Left hindlimb (tissue), 1 donor: ENCODE measurements at places on chromosomes 1 and 21.

- DNase-seq, result no peak
Measured at GRCh38 chr1:212628046-212628445, 19.5 kb downstream of the ATF3 start.

DNA sequence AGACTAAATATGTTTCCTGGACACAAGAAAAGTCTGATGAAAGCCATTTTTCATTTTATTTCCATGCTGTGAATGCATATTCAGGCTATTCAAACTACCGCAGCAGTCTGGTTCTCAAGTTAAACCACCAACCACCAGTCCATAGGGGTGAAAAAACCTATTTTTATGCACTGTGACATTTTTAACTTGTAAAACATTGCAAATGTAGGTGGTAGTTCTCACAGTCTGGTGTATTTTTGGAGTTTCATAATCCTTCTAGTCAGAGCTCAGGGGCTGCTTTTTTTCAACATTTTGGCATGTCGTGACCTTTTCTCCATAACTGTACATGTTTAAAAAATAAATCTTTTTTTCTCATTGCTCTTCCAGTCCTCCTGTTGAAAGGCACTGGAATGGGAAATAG lies 907.6 kb upstream of the ADGRL2 start:
- DNase-seq, result no peak

DNA sequence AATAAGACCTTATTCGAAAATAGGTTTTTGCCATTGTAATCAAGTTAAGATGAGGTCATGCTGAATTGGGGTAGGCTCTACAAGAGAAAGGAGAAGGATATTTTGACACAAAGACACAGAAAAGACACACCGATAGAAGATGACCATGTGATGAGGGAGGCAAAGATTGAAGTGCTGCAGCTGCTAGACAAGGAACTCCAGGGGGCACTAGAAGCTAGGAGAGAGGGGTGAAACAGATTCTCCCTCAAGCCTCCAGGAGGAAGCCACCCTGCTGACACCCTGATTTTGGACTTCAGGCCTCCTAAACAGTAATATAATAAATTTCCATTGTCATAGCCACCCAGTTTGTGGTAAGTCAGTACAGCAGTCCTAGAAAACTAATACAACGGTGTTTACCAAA lies 506.8 kb upstream of the CAMK1G start:
- no peak for DNase-seq

DNA sequence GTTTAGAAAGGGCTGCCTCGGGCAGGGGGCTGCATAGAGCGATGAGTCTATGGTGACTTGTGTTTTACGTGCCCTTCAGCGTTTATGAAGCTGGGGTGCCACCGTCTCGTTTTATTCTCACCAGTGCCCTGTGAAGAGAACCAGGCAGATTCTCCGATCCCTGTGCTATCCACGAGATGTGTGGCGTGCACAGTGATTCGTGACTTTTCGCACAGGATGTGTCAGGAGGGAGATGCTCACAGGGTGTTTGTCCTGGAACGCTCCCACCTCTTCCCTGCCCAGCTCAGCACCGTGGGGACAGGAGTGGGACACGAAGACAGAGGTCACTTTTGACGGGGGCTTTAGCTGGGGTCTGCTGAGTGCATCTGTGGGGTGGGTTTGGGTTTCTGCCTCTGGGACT lies 54.9 kb upstream of the AJAP1 start:
- no peak for DNase-seq

- DNase-seq, result no peak
Measured at GRCh38 chr1:188958461-188959115, 1519.1 kb downstream of the BRINP3 start.

DNA sequence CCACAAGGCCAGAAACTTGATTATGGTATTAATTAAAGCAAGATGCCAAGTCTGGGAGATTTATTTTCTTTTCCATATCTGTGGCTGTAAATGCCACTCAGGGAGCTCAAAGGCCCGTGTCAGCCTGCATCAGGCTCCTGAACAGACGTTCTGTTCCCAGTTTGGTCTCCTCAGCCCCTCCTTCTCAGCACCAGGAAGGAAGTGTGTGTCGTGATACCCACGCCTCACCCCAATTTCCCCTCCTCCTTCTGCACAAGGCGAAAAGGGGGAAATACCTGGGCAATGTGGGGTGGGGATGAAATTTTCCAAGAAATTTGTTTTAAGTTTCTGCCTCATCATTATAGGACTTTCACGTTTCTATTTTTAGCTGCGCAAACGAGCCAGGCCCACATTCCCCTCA lies 112.0 kb downstream of the SYF2 start:
- DNase-seq, result no peak

- no peak for DNase-seq
Measured at GRCh38 chr21:41052820-41053555, 115.0 kb upstream of the BACE2 start.

DNA sequence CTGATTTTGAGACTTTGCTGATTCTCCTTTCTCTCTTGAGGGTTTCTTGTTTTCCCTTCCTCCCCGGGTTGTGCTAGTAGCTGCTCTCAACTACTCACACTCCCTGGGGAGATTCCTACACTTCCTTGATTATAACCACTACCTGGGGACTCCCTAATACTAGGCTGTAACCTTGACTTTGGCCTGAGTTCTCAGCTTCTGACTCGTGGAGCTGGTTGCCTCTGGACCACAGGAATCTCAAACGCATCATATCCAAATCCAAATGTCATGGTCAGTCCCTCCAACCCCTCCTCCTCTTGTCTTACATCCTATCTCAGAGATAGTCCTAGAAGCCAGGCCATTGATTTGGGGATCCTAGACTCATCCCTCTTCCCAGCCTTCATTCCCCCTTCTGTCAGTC lies 12.0 kb downstream of the MOV10 start:
- DNase-seq, result no peak

DNA sequence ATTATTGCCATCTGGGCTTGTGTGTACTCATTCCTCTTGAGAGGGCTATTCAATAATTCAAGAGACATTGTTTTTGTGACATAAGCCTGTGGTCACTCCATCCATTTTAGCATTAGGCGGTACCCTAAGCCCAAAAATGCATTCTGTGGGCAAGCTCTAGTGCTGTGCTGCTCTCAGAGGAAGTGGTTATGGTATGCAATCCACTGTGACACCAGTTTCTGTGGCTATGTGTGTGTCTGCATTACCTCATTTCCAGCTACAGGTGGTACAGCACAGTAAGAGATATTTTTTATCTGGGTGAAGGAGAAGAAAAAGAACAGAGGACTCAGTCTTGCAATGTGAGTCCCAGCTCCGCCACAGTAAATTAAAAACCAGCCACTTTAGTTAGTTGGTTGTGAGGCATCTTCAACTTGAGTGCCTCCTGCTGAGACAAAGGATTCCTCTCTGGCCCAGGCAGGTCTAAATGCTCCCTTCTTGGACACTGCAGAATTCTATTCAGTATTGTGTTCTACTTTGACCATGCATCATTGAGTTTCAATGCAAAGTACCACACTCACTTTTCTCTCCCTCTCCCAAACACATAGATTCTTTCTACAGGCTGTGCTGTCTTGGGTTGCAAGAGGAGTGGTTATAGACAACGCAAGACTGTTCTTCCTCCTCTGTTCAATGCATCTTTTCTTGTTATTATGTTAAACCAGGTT lies 777.8 kb upstream of the BRINP3 start:
- DNase-seq, result no peak

GRCh38 chr1:45545553-45546310 lies 4.9 kb upstream of the AKR1A1 start:
- DNase-seq, result no peak

GRCh38 chr1:91883470-91883869 lies 2.5 kb downstream of the TGFBR3 start:
- no peak for DNase-seq

DNA sequence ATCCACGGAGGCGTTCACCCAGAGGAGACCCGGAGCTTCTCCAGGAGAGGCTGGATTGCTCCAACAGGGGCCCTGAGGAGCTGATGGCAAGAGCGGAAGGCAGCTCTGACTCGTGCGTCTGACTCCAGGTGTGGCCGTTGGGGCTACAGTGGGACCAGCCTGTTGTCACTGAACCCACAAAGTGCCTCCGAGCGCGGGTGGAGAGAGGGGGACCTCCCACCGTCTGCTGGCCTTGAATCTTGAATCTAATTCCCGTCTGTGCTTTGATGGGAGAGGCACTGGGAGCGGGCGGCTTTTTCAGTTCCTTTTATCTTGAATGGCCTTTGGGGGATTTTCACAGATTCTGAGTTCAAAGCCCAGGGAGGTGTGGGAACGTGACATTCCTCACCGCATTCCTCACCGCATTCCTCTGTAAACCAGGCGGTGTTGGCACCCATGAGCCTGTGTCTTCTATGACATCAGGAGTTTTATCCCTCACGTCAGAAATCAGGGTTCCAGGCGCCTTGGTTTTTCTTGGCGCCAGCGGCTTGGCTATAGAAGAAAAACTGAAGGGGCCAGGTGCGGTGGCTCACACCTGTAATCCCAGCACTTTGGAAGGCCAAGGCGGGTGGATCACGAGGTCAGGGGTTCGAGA lies 39.2 kb upstream of the COL18A1 start:
- no peak for DNase-seq

DNA sequence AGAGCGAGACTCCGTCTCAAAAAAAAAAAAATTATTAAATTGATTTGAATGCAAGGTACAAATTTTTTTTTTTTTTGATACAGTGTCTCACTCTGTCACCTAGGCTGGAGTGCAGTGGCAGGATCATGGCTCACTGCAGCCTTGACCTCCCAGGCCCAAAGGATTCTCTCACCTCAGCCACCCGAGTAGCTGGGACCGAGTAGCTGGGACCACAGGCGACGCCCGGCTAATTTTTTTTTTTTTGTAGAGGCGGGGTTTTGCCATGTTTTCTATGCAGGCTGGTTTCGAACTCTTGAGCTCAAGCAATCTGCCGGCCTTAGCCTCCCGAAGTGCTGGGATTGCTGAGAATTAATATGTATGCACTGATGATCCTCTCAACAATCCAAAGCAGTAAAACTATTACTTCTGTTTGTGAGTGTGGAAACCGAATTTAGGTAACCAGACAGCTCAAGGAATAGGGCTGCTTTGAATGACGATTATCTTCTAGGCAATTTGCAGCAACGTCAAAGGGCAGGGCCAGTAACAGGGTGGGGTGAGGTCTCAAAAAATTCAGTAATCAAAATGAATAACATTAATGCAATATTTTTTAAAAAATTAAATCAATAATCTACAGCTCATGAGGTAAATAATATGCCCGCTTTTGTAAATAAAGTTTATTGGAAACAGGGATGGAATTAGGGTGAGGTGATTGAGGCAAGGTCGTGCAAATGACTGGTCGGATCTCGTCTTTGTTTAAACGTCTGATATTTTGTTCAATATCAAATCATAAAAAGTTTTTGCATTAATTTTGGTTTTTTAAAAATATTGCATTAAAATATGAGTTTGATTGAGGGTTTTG lies 1.2 kb downstream of the CLSPN start:
- DNase-seq, result no peak
